Stimulated activated CD8-positive, alpha-beta memory T cell treated with anti-CD3 and anti-CD28 coated beads, Interleukin-2, amount 100 ng/mL, for 1 hour (primary cell): ENCODE measurements at places on chromosomes 16 and 17.

DNA sequence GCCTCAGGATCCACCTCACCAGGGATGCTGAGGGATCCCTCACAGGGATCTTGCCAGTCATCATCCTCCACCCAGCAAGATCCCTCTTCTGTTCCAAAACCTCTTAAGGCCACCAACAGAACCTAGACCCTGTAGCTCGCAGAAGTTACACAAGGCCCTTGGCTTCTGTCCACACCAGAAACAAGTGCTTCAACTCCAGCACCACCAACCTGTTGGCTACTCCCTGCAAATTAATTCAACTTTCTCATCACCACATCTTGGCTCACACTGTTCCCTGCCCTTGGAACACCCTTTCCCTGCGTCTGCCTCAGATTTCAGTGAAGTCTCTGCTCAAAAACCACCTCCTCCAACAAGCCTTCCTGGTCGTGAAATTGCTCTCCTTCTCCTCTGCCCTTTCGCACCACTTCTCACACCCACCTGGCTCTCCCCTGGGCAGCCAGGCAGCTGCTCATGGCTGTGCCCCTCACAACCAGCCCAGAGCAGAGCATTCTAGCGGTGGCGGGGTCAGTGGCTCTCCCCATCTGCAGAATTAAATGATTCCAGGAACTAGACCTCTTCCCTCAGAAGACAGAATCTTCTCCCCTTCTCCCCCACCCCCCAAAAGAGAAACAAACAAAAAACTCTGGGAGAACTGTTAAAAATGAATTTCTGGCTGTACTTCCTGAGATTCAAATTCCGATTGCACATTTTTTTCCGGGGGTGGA is 1.8 kb downstream of the PLLP start:
- no peak for DNase-seq

DNA sequence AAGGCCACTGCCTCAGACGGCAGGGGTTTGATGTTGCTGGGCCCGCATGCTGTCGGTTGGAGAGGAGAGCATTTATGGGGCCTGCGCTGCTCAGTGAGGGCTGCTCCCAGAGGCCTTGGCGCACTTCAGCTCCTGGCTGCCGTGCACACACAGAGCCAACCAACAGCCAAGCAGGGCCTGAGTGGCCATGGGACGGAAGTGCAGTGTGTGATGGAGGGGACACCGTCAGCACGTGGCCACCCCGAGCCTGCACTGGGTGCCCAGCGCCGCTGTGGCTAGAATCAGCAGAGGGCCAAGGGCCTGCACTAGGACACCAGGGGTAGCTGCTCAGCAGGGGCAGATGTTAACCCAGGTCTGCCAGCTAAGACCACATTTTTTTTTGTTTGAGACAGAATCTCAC is 21.8 kb downstream of the KLHL36 start:
- no peak for DNase-seq

DNA sequence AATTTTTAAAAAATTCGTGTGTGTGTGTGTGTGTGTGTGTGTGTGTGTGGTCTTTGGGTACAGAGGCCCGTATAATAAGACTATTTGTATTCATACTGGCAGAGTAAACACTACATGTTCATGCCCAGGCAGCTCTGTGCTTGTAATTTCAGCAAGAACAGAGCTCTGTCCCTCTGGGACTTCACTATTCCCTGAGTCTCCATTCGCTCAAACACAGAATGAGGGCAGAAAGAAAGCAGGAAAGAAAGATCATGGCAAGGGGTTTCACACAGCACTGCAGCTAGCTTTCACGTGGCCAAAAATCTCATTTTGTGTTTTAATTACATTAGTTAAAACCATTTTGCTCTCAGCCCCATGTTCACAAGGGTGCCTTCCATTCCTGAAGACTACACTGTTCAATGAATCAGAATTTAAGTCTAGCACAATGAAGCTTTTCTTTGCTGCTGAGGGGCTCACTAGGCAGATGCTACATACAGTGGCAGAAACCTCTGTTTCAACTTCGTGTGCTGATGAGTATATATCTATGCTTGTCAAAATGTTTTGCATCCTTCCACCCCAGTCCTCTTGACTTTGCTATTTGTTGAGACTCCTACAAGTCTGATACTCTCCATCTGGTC is 198.4 kb upstream of the C17orf78 start:
- DNase-seq, result no peak

- DNase-seq, result no peak
Measured at GRCh38 chr17:64103391-64104364, 26.3 kb downstream of the ERN1 start.

- DNase-seq, result no peak
Measured at GRCh38 chr17:7217113-7217987, 2.3 kb downstream of the DLG4 start.

DNA sequence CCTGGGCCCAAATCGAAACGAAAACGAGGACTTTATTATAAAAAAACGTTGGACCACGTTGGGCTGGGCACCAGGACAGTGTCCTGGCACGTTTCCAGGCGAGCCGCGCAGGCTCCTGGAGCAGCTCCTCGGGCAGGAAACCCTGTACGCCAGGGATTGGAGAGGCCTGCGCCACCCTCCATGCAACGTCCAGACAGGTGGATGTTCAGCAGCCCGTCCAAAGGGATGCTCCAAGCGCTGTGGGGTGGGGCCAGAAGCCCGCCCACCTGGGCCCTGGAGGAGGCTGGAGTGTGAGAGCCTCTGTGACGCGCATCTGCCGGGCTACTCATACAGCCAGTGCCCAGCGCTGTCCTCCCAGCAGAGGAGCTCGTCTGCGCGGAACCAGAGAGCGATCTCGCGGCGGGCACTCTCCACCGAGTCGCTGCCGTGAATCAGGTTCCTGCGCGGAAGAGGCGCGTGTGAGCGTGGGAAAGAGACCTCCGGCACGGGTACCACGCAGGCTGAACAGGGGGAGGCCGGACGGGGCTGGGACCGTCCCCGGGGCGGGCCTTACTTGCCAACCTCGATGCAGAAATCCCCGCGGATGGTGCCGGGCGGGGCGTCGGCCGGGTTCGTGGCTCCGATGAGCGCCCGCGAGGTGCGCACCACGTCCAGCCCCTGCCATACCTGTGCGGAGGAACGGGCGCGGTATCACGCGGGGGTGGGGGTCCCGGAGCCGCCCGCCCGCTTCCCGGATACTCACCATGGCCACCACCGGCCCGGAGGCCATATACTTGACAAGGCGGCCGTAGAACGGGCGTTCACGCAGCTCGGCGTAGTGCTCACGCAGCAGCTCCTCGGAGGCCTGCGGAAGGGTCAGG is 785 bp downstream of the NME3 start:
- no peak for DNase-seq

DNA sequence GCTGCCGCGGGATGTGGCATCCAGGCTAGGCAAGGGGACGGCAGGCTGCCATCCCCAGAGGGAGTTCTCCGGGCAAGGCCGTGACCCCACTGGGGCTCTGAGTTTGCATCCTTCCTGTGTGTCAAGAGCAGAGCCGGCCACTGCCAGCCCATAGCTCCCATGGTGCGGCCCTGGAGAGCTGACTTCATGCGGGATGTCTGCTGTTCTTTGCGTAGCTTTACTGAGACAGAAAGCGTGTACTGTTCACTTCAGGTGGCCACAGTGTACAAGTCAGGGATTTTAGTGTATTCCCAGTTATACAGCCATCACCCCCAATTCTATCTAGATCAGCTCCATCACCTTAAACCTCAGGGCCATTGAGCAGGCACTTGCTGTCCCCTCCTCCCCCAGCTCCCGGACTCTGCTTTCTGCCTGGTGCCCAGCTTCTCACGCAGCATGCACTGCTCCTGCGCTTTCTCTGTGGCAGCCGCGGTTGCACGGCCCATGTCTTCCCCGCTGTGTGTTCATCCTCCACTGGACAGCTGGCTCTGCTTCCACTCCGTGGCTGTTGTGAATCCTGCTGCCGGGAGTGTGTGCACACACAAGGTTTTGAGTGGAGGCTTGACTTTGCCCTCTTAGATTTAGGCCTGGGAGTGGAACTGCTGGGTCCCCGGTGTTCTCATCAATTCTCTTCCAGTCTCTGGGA is 71.2 kb downstream of the KLHDC4 start:
- DNase-seq, result no peak

DNA sequence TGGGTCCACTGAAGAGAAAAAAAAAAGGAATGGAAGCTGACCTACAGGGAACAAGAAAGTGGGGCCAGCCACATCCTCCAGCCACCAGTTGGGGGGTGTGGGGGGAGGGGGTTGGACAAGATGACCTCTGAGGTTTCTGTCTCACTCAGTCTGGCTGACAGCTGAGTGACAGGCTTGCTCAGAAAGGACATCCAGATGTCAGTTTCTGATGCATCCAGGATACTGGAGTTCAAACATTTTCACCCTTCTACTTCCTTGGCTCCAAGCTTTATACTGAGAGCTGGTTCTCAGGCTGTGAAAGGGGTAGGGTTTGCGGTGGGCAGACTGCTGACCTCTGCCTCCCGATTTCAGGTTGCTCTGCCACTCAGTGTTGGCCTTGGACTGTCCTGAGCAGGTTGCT is 2178.3 kb downstream of the TP53TG3F start:
- no peak for DNase-seq

DNA sequence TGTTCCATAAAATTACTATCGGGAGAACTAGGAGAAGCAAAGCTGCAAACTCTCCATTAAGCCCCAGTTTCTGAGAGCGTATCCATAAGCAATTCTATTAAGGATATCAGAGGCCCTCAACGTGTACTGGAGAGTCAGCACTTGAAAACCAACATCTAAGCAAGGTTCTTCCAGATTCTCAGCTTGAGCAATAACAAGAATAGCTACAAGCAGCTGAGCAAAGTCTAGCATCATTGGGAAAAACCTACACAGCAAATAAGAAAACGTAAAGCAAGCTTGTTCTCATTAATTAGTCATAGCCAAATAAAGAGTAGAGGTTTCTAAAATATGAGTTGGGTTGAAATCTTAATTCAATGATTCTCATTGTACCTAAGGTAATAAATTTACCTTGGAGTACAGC is 26.9 kb upstream of the COX10 start:
- no peak for DNase-seq
